ENCODE measurements at places on chromosomes 7 and 10. TPM values are rescaled to one million over a fixed set of nuclear protein-coding genes. Genes with fewer than 3 reads are reported as not detected.

- H3K27me3 ChIP-seq: no peaks in the 10 kb centered on the region
- peaks cover 6% of the 10 kb centered on the region for H3K4me1 ChIP-seq
- H3K36me3 ChIP-seq: no peaks in the 10 kb centered on the region
- no peak overlapping the region for H3K27ac ChIP-seq
- DNase-seq: no peak
Observed at GRCh38 chr10:4448030-4448429, 378.0 kb upstream of the AKR1E2 start.

DNA sequence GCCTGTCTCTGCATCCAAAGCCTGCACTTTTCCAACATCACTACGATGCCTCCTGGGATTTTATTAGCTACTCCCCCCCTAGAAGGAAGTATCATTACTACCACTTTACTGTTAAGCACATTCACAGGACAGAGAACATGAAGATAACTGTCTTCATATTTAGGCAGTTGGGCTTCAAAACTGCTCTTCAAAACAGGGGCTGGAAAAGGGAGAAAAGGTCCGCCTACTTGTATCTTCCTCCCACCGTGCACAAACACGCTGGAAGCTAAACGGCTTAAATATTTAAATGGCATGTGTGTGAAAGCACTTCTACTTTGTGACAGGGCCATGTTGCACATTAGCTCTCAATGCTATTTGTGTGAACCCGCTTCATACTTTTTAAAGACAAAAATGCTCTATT is 999 bp downstream of the ITIH5 start:
- H3K27me3 ChIP-seq: peaks cover 35% of the 10 kb centered on the region
- peak overlapping the region; percentile 63 for H3K4me3 ChIP-seq
- DNase-seq: peak; percentile 10
- H3K36me3 ChIP-seq: no peaks in the 10 kb centered on the region
- H3K27ac ChIP-seq: peak overlapping the region; percentile 20

DNA sequence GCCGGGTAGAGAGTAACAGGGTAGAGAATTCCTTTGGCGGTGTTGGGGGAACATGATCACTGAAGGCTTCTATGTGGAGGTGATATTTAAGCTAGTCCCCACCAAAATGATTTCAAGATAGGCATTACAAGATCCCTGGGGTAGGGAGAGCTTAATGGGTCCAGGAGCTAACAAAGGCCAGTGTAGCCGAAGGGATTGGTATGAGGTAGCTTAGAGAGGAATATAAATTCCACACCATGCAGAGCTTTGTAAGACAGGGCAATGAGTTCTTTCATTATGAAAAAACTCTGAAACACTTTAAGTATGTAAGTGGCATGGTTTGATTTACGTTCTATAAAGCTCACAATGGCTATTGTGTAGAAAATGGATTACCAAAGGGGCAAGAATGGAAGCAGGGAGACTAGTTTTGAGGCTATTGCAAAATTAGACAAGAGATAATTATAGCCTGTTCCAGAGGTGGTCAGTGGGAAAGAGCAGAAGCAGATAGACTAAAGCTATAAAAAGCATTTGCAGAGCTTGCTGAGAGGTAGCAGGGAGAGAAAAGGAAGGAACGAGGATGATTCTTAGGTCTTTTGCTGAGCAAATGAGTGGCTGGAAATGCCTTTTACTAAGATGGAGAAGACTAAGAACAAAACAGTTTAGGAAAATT is 119.7 kb upstream of the SLC25A13 start:
- H3K36me3 ChIP-seq: no peaks in the 10 kb centered on the region
- H3K4me1 ChIP-seq: peaks cover 4% of the 10 kb centered on the region
- H3K4me3 ChIP-seq: no peak overlapping the region

DNA sequence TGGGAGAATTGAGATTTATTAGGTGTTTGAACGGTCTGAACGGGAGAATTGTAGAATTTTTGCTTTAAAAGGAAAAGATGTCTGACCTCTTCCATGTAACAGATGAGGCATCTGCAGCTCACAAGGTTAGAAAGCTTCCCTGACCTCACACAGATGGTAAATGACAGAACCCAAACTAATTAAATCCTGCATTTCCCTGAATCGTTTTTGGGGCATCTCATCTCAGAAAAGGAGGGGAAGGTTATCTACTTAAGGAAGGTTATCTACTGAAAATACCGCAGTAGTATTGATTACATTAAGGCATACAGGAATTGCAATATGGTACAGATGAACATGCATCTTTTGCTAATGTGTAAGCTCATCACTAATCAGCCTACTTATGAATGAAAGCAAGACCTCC is 278.3 kb downstream of the CCDC3 start:
- DNase-seq: no peak
- no peak overlapping the region for H3K4me3 ChIP-seq
- no peak overlapping the region for H3K27ac ChIP-seq
- H3K36me3 ChIP-seq: no peaks in the 10 kb centered on the region
- no peaks in the 10 kb centered on the region for H3K27me3 ChIP-seq

- H3K36me3 ChIP-seq: no peaks in the 10 kb centered on the region
- no peak for DNase-seq
- H3K4me3 ChIP-seq: no peak overlapping the region
- no peaks in the 10 kb centered on the region for H3K27me3 ChIP-seq
- H3K4me1 ChIP-seq: no peaks in the 10 kb centered on the region
Observed at GRCh38 chr10:8586504-8586903, 532.0 kb downstream of the GATA3 start.

DNA sequence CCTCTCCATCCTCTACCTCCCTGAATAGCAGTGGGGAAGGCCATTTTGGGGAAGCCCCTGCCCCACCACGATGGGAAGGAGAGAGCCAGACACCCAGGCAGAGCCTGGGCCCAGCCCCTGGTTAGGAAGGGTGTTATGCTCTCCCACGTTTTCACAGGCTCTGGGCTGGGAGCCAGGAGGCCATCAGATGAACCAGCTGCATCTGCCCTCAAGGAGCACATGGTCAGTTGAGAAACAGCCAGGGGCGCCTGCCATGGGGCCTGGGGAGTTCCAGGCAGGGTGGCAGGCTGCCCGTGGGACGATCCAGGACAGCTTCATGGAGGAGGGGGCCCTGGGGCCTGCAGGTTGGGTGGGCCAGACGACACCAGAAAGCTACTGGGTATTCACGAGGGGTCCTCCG is 47.5 kb downstream of the CAMK2B start:
- H3K36me3 ChIP-seq: no peaks in the 10 kb centered on the region
- H3K27ac ChIP-seq: no peak overlapping the region
- H3K4me3 ChIP-seq: no peak overlapping the region
- peaks cover 71% of the 10 kb centered on the region for H3K4me1 ChIP-seq

- peaks cover 24% of the 10 kb centered on the region for H3K4me1 ChIP-seq
- H3K36me3 ChIP-seq: no peaks in the 10 kb centered on the region
- DNase-seq: no peak
- no peak overlapping the region for H3K4me3 ChIP-seq
Observed at GRCh38 chr7:151863386-151864079, 13.4 kb downstream of the PRKAG2 start.

- no peaks in the 10 kb centered on the region for H3K36me3 ChIP-seq
- no peak overlapping the region for H3K27ac ChIP-seq
- no peaks in the 10 kb centered on the region for H3K27me3 ChIP-seq
- no peak for DNase-seq
Observed at GRCh38 chr7:32594965-32595490, 99.7 kb downstream of the AVL9 start.

The ZNF736 gene
- 5.0 TPM for total RNA-seq

The SAP25 gene
- total RNA-seq: 0.36 TPM

The GFRA1 gene
- 0.38 TPM for total RNA-seq

The TCAF2 gene
- 2.7 TPM for total RNA-seq

The CLDN3 gene
- not detected for total RNA-seq

The TMEM213 gene
- total RNA-seq: not detected

The MCM10 gene
- not detected for total RNA-seq

Data from heart right ventricle (tissue), 16 donors.